ENCODE measurements at places on chromosomes 2 and 18. TPM values are rescaled to one million over a fixed set of nuclear protein-coding genes. Genes with fewer than 3 reads are reported as not detected.

MITD1 gene
- total RNA-seq: 28.5 TPM

USP34 gene
- total RNA-seq: 60.9 TPM

C2orf72 gene
- total RNA-seq: 4.5 TPM

SPHKAP gene
- total RNA-seq: not detected

AQP12A gene
- total RNA-seq: not detected

DCDC2C gene
- 0.36 TPM for total RNA-seq

SERPINB3 gene
- total RNA-seq: 0.26 TPM

KLHL30 gene
- 0.06 TPM for total RNA-seq

ANKRD44 gene
- 1.5 TPM for total RNA-seq

UGT1A4 gene
- total RNA-seq: not detected

MDH1B gene
- total RNA-seq: 1.6 TPM

TIGD1 gene
- 4.7 TPM for total RNA-seq

IL1R2 gene
- total RNA-seq: 0.73 TPM

ANKRD36B gene
- 4.8 TPM for total RNA-seq

NT5C1B gene
- not detected for total RNA-seq

HTR2B gene
- total RNA-seq: 0.09 TPM

GREB1 gene
- total RNA-seq: 2.8 TPM

HNRNPLL gene
- 20.9 TPM for total RNA-seq

EPG5 gene
- total RNA-seq: 4.3 TPM

AGPS gene
- total RNA-seq: 34.8 TPM

BBS5 gene
- 5.6 TPM for total RNA-seq

HOXD12 gene
- not detected for total RNA-seq

C2orf92 gene
- 0.35 TPM for total RNA-seq

GLI2 gene
- total RNA-seq: 18.5 TPM

OBSL1 gene
- 23.3 TPM for total RNA-seq

ITPRIPL1 gene
- total RNA-seq: not detected

LHCGR gene
- total RNA-seq: not detected

ACADL gene
- 0.07 TPM for total RNA-seq
